ENCODE measurements at places on chromosomes 12 and 14.
A peak's percentile ranks its signal among the peaks of the same experiment; 100 is the strongest.

DNA sequence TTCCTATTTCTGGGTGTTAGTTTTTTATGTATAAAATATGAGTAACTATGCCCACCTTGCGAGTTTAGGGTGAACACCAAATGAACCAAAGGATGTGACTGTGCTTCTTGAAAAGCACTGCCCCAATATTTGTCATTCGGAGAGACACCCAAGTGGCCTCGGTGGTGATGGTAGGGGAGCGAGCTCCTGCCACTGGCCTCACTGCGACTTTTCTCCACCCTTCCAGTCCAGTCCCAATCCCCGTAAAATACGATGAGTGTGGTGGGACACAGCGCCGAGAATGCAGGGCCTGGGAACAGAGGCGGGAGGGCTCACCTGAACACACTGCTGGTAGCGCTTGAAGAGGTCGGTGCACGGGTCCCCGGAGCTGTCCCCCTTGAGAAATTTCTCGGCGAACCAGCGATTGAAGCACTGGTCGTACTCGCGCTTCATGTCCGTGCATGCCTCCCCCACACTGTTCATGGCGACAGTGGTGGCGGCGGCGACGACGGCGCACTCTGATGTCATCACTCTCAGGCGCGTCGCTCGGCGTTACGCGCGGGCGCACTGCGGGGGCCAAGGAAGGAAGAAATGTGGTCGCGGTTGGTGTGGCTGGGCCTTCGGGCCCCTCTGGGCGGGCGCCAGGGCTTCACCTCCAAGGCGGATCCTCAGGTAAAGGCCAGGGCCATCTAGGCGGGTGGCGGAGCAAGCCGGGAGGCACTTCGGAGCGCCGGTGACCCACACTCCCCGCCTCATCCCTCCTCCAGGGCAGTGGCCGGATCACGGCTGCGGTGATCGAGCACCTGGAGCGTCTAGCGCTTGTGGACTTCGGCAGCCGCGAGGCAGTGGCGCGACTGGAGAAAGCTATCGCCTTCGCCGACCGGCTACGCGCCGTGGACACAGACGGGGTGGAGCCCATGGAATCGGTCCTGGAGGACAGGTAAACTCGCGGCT, at the start of the genes GATC and TRIAP1:
Gene GATC, plus strand, starts transcription at position 534 of the 933 bp plus-strand sequence. Its CDS starts 37 bp downstream, at position 571.
Gene TRIAP1, minus strand, starts transcription at position 474 of the 933 bp plus-strand sequence. Its CDS starts 12 bp downstream, at position 462.
- peak; percentile 86 for DNase-seq

DNA sequence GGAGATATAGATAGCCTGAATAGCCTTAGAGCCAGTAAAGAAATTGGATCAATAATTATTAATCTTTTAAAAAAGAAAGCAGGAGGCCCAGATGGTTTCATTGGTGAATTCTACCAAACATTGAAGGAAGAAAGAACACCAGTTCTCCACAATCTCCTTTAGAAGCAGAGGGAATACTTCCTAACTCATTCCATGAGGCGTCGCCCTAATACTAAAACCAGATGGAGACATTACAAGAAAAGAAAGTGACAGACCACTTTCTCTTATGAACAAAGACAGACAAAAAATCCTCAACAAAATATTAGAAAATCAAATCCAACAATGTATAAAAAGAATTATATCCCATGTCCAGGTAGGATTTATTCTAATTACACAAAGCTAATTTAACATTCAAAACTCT, 362.6 kb downstream of the BCAT1 start:
- DNase-seq: no peak

- no peak for DNase-seq
These were observed 242.7 kb downstream of the VRK1 start for GRCh38 chr14:97039717-97040363.

GRCh38 chr12:109053382-109054123, 1.2 kb downstream of the USP30 start:
- no peak for DNase-seq

GRCh38 chr12:75854681-75855309, 176.8 kb downstream of the PHLDA1 start:
- no peak for DNase-seq

DNA sequence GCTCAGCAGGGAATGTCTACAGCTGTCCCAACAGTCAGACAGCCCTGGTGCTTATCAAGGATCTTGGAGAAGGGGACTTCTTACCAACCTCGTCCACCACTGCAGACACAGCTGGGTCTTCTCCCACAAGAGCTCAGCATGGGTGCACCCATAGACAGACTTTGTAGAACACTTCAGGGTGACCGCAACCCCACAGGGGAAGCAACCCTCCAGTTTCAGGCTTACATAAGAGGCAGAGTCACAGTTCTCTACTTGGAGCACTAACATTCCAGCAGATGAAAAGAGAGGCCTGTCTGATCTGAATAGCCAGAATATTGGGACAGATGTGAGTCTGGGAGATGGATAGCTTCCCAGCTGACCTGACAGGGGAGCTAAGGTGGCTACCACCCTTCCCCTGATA, 3.5 kb upstream of the CLEC1A start:
- DNase-seq: no peak

DNA sequence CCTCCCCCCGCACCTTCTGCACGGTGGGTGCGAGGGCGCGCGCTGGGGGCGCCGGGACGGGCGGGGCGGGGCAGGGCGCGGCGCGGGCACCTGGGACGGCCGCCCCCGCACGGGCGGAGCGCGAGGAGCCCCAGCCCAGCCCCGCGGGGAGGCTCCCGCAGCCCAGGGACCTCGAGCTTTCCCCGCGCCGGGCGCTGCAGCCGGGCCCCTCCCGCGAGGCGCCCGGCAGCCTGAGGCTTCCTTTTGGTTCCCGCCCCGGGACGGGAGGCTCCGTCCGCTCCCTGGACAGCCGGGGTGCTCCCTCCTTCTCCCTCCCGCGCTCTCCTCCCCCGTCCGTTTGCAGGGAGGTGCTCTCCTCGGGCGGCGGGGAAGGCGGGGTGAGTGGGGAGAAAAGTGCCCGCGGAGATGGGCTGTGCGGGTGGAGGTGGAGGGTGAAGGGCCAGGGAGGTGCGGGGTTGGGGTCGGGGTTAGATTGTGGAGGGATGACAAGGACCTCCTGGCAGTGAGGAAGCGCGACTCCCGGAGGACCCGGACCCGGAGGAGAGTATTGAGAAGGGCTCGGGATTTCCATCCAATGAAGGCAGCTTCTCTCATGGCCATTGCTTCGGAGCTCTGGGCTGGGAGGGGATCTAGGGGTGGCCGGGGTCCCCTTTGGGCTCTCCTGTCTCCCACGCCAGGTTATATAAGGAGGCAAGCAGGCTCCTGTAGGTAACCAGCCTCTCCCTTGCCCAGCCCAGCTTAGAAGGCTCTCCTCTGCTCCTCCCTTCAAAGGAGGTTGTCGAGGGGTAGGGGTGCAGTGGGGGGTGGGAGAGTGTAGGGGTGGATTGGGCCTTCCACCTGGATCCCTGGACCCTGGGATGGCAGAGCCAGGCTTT, 645 bp downstream of the JDP2 start:
- no peak for DNase-seq

DNA sequence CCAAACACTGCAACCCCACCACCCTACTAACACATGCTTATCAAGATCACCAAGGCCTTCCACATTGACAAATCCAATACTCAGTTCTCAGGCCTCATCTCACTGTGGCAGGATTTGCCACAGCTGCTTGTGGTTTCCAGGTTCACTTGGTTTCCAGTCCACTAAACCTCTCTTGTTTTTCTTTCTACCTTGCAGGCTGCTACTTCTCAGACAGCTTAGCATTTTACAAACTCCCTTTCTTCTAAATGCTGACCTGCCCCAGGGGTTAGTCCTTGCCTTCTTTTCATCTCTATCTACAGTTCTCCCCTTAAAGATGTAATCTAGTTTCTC, 84.1 kb downstream of the BCAT1 start:
- peak; percentile 83 for DNase-seq

All from Caki2 (cell line).